ENCODE measurements at places on chromosomes 6 and 20.

DNA sequence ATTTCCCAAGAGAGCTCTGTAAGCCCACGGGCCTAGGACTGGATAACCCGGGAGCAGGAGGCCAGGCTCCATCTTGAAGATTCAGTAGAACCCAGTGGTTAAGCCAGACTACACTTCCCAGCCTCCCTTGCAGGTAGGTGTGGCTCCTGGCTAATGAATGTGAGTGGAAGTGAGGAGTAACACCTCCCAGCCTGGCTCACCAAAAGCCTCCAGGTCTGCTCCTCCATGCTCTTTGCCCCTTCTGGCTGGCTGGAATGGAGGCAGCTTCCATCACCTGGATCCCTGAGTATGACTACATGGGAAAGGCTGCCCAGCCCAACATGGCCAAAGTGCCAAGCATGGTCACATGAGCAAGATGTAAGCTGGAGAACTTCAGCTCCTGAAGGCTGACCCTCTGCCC is 9.7 kb downstream of the LRRN4 start:
- DNase-seq, result no peak

DNA sequence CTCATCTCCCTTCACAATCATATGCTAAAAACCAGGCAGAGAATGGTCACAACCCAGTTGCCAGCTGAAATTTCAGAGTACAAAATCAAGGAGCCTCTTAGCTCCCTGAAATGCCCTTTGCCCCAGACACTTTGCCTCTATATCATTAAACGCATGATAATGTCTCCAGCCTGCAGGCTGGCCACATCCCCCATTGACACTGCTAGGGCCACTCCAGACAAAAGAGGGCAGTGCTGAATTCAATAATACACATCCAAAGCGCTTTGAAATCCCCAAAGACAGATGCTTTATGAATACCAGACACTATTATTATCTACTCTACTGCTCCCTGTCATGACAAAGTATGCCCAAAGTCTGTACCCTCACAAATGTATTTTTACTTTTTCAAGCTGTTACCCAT is 348.3 kb upstream of the POU3F2 start:
- DNase-seq, result no peak

DNA sequence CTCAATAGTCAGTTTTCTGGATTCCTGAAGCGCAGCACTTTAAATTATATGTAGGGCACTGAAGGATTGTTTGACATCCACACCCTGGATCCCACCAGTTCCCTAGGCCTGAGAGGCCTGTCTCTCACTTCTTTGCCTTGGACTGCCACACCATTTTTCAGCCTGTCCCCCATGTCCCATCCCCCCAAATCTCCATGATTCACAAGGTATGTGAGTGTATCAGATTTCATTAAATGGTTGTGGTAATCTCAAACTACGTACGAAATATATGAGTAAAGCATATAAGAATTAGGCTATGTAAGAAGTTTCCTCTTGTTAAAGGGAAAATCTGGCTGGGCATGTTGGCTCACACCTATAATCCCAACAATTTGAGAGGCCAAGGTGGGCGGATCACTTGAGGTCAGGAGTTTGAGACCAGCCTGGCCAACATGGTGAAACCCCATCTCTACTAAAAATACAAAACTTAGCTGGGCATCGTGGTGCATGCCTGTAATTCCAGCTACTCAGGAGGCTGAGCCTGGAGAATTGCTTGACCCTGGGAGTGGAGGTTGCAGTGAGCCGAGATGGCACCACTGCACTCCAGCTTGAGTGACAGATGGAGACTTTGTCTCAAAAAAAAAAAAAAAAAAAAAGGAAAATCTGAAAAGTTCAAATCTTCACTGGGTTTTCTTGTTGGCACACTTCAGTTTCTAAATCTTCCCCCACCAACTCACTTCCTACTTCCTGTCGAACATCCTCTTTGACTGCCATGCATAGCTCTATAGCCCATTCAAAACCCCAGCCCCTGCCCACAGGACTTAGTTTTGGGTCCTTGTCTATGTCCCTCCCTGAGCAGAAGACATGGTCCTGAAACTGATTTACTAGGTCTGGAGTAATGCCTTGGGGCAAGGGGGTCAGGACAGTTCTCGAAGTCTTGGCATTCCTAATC is 97.3 kb upstream of the SHLD1 start:
- peak; percentile 77 for DNase-seq

DNA sequence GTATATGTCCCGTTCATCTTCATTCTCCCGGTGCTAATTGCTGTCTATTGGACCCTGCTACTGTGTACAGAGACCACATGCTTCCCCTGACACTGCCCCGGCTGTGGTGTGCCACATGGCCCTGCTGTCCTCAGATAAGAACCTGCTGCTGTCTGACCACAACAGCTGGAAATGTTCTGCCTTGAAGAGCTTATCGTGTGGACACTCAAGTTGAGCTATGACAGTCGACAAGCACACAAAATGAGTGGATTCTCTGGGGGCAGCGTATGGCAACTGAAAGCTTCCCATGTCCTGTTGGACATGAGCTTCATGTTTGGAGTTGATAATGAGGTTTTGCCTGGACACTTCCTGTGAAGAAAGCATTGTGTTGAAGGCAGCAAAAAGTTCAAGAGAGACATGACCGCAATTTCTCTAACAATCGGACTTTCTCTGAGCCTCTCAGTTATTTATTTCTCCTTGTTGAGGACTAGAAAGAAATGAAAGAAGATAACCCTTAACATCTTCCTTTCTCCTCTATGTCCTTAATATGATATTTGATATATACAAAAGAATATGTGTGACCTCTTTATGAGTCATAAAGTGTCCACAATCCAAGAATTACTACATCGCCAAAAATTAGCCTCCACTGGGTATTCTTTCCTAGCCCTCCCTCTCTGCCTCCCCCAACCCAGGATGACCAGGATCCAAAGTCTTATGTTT is 187.1 kb upstream of the TCF21 start:
- DNase-seq, result no peak

GRCh38 chr20:12573442-12573841 is 435.3 kb upstream of the SPTLC3 start:
- no peak for DNase-seq

GRCh38 chr6:38634518-38634917 is 5.2 kb downstream of the BTBD9 start:
- DNase-seq, result no peak

DNA sequence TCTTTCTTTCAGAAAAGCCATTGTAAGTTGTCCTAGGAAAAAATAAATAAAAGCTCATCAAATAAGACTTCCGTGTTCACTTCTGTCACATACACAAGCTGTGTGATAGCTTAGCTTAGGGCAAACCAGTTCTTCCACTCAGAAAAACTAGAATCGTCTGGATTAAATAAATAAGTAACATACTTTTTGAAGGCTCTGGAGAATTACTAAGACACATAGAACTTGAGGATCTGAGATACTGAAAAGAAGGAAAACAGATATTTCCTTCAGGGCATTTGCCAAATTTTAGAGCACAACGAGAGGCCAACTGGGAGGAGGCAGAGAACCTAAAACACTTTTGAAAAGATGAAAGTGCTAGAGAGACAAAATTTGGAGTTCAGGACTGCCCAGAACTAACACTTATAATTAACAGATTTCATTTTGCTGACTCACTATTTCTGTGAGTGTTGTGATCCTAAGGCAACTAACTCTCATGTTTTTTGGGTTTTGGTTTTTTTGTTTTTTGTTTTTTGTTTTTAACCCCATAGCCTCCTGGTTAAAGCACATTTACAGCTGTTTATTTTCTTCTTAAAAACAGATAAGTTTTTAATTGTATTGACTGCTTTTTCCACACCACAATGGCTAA is 38.7 kb upstream of the THEMIS start:
- no peak for DNase-seq
